T47D (cell line): ENCODE measurements at places on chromosomes 5 and 9.

DNA sequence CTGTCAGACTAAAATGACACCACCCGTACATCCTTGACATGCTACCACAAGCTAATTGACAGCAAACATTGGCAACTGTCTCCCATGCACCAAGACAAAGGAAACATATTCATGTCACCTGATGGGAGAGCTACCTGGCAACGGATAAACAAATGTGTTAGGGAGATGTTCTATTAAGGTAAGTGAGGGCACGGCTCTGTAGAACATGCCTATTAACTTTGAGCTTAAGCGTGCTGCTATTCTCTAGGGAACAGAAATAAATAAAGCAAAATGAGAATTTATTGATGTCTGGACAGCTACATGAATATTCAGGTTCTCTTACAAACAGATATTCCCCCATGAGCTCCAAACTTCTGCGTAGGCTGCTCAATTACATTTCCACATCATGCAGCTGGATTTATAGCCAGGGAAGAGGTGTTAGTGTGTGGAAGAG, 361.4 kb upstream of the RFX3 start:
- no peak for DNase-seq

- DNase-seq, result no peak
Observed at GRCh38 chr5:101843055-101843454, 453.0 kb downstream of the SLCO4C1 start.

DNA sequence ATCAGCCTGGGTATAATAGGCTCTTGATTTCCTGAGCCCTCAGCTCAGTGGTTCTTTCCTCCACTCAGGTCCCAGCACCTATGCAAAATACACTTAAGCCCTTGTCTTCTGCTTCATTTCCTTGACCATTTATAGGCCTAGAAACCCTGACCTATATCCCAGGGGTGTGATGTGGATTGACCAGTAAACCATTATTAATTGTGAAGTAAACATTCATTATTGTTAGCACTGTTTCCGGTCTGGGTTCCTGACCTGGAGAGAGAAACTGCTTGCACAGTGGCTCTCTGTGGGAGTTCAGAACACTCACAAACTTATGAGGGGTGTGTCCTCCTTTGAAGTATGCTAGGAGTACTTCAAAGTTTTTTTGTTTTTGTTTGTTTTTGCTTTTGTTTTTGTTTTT, 19.6 kb upstream of the TOMM5 start:
- DNase-seq, result no peak

GRCh38 chr9:122767817-122768216, 20.9 kb upstream of the OR5C1 start:
- DNase-seq, result no peak

- no peak for DNase-seq
Observed at GRCh38 chr9:14111696-14112095, 202.2 kb downstream of the NFIB start.

DNA sequence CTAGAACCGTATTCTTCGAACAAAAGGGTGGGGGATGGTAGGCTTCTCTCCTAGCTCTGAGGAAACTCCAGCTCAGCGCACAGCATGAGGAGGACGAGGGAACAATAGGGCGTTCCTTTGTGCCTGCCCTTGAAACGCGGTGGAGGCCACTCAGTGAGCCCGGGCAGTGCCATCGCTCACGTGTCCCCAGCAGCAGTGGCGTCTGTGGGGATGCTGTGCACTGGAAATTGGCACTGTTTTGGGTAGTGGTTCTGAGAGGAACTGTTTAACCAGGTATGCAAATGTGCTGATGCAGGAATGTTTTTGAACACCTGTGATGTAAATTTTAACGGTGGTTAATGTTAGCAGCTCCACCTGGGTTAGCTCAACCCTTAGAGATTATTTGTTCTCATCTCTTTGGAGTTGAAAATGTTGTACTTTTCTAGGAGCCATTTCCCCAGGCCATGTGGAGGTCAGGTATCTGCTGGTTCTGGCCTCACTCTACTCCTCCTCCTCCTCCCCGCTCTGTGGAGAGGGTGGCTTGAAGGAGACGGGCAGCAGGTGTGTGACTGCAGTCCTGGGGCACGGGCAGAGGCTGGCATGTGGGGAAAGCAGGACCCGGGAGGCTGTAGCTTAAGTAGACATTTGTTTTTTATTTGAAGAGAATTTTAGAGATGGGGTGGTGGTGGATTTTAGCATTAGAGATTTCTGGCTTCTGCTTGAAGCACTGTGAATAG, 48.3 kb downstream of the EHMT1 start:
- DNase-seq, result peak; percentile 28

GRCh38 chr5:38426986-38427950, 129.2 kb downstream of the LIFR start:
- no peak for DNase-seq

DNA sequence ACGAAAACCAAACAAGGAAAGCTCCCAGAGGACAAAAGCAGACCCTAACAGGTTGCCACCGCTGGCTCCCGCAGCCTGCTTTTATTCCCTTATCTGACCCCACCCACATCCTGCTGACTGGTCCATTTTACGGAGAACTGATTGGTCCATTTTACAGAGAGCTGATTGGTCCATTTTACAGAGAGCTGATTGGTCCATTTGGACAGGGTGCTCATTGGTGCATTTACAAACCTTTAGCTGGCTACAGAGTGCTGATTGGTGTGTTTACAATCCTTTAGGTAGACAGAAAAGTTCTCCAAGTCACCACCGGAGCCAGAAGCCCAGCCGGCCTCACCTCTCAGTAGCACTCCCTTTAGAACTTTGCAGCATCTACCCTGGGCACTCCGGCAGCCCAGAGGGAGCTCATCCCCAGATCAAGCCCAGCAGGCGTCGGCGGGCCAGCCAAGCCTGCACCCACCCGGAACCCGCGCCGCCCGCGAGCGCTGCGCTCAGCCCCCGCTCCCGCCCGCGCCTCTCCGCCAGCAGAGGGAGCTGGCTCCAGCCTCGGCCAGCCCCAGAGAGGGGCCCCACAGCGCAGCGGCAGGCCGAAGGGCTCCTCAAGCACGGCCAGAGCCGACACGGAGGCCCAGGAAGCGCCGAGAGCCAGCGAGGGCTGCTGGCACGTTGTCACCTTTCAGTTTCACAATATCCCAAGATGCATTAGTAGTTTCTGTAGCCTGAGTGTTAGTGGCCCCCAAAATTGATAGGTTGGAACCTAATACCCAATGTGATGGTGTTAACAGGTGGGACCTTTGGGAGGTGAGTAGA, 35.3 kb upstream of the CLPTM1L start:
- peak; percentile 57 for DNase-seq

- no peak for DNase-seq
Observed at GRCh38 chr9:13778631-13779030, 499.1 kb upstream of the MPDZ start.

- peak; percentile 29 for DNase-seq
Observed at GRCh38 chr9:70411121-70411929, 3.1 kb downstream of the KLF9 start.

- peak; percentile 42 for DNase-seq
Observed at GRCh38 chr5:169197343-169197742, 103.6 kb downstream of the SLIT3 start.

DNA sequence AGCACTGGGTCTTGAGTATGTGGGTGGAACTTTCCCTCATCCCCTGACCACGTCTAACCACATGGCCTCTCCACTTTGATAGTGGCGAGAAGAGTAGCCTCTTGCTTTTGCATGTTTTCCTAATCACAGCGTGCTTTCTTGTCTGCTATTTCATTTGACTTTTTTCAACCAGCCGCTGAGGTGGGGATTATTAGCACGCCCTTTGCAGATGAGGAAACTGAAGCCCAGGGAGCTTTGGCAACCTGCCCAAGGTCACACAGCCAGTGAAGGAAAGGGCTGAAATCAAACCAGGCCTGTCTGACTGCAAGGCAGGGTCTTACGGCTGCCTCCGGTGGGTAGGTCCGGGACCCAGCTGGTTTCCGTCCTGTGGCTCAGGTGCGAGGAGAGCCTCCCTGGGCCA, 106.5 kb upstream of the MSX2 start:
- no peak for DNase-seq

DNA sequence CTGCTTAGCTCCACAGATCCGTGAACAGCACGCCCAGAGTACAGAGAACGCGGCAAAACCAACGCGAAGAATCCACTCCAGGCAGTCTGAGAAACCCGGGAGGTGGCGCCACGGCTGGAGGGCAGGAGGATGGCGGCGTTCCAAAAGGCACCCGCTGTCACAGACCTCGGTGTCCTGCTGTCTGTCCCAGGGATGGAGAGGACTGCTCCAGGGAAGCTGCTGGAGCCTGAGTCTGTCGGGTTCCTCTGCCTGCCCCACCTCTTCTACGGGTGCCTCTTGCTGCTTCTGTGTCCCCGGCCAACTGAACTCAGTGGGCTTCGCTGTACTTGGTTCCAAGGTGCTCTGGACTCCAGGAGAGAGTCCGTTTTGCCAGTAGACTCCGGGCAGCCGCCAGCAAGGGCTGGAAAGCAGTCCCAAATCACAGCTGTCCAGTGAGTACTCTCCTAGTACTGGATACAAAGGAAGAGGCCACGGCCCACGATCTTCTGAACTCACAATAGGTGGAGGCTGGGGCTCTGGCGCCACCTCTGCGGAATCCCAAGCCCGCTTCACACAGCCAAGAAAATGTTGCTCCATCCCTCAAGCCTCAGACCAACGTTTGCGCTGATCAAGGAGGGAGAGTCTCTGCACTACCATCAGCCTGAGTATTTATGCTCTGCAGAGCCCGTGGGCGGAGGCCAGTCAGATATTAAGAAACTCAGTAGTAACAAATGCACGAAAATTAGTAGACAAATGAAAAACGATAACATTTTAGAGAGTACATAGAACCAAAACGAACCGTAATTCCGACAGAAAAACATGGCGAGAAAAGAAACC, 440 bp downstream of the ANXA2R start:
- DNase-seq, result no peak

- no peak for DNase-seq
Observed at GRCh38 chr9:109452761-109453160, 45.3 kb downstream of the PTPN3 start.

DNA sequence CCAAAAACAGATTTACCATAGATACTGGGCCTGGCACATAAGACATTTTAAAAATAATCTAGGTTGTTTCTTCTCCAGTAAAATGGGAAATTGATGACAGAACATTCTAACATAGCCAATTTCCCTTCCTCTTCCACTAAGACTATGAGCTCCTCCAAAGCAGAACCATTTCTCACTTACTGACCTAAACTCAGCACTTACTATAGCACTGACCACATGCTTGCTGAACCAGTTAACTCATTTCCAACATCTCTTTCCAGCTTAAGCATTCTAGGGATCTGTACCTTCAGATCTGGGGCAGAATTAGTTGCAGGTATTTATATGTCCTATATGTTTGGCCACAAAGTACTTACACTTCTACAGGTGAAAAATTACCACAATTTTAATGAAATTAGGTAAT, 58.9 kb downstream of the TTC39B start:
- DNase-seq, result no peak

DNA sequence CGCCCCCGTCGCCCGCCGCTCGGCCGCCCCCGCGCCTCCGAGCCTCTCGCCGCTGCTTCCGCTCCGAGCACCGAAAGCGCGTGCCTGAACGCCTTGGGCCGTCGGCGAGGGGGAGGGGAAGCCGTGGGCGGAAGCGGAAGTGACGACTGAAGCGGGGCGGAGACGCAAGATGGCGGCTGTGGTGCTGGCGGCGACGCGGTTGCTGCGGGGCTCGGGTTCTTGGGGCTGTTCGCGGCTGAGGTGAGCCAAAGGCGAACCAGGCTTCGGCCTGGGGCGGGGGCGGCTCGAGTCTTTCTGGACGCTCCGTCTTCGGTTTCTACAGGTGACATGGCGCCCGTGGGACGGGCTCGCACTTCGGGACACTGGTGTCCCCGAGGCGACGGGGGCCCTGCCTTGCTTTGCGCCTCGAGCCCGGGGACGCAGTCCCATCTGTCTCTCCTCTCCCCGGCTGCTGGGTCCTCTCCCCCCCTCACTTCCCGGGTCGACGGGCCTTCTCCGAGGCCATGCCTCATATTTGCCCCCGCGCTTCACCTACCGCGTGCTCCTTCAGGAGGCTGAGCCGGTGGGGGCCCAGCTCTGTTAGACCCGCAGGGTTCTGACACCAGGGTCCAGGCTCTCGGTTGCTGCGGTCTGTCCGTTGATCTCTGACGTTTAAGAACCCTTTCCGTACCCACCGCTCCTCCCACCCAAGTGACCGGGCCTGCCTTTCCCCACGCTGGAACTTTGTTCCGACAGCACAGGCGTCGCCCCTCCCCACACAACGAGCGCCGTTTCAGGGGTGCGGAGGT, at the start of the genes ENTR1 and PMPCA:
TSS of gene ENTR1 (minus strand) at position 115 of the 788 bp plus-strand sequence. CDS start 217 bp downstream, outside the sequence.
TSS of gene PMPCA (plus strand) at position 159 of the 788 bp plus-strand sequence. CDS start at position 170, 11 bp downstream.
- DNase-seq, result peak; percentile 94
